SK-N-SH (cell line): ENCODE measurements at places on chromosomes 5 and 9.

GRCh38 chr5:131068076-131068475 is 97.0 kb downstream of the HINT1 start:
- no peak for DNase-seq

DNA sequence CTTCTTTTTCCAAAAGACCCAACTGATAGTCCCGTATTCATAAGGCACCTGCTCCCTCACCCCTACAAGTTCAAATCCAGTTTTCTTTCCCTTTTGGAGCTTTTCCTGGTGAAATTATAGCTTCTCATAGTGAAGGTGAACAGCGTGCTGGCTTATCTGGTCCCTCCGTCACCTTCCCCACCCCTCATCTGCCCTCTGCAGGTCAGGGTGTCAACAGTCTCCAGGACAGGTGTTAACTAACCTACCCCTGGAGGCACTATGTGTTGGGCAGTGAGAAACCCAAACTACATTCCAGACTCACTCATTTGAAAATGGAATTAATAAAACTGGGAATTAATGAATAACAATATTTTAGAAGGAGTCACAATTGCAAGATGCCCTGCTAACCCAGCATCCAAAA is 109.0 kb upstream of the TAS2R1 start:
- DNase-seq, result no peak

DNA sequence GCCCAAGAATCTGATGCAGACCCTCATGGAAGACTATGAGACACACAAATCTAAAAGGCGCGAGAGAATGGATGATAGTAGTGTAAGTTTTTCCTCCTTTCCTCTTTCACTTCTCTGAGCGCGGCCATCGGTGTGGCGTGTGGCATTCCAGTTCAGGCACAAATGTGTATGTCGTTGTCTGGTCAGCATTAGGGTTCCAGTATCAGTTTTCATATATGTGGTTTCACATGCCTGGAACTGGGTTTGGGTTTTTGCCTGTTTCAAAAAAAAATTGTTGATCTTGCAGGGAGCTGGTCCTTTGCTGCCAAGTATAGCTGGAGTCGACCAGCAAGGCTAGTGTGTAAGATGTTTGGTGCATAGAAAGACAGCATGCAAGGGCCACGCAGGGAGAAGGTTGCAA is 51.5 kb downstream of the C9orf152 start:
- DNase-seq, result no peak

GRCh38 chr5:1167728-1168709 is 33.4 kb upstream of the SLC6A19 start:
- DNase-seq, result peak; percentile 86

DNA sequence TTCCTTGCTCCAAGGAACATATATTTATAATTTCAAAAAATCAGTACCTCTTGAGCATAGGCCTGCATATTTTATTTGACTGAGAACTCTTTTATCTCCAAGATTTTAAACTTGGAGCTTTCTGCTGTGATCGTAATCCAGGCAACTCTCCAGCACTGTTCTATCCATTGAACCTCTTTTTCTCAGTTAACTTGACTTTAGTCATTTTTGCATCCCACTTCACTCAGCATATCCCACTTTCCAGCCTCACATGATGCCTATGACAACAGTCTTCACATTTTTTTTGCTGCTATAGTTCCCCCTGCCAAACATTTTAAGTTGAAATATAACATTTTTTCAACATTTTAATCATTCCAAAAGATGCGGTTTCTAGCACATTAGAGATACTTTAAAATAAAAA is 9.1 kb upstream of the PSIP1 start:
- no peak for DNase-seq

DNA sequence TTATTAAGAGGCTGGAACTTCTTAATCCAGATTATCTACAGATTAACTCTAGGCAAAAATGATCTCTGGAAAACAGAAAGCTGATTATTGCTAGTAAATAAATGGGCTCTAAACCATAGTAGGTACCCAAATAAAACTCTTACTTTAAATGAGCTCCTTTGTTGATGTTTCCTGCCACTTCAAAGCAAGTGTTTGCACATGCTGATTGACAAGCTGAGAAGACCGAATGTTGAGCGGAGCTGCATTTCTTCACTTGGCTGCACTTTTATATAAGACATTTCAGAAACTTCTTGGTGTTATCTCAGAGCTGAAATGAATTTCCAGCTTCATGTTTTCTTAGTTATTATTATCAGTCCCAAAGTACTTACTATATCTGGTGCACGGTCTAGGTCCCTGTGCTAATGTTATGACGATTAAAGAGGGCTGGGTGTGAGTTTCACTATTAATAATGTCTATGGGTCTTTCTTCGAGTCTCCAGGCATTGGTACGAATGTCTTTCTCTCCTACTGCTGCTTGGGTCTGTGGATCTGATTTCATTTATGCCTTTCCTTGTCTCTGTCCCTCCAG is 58.6 kb upstream of the CTXN3 start:
- no peak for DNase-seq

- DNase-seq, result no peak
These were observed 93.1 kb downstream of the PDE4D start for GRCh38 chr5:59800347-59800893.

DNA sequence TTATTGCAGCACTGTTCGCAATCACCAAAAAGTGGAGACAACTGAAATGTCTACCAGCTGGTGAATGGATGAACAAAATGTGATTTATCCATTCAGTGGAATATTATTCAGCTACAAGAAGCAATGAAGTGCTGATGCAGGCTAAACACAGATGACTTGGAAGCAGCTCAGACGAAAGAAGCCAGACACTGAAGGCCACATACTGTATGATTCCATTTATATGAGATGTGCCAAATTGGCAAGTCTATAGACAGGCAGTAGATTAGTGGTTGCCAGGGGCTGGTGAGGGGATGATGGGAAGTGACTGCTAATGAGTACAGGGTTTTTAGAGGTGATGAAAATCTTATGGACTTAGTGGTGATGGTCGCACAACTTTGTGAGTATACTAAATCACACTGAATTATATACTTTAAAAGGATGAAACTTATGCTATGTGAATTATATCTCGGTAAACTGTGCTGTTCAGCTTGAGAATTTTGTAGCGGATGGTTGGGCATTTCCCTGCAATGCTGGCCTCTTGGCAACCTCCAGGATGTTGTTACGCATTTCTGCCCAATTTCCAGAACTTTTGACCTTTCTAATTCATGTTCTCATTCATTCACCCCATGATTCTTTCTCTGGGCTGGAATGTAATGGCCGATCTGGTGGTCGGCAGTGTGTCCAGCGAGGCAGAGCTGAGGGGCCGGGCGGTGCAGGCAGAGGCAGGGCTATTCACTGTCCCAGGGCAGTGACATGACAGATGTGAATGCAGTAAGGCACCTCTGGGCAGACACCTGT is 22.0 kb upstream of the WNK2 start:
- no peak for DNase-seq
